ENCODE measurements at places on chromosomes 3 and 15.
A peak's percentile ranks its signal among the peaks of the same experiment; 100 is the strongest.

GRCh38 chr15:34122771-34123183, 20.9 kb downstream of the PGBD4 start:
- DNase-seq: no peak

DNA sequence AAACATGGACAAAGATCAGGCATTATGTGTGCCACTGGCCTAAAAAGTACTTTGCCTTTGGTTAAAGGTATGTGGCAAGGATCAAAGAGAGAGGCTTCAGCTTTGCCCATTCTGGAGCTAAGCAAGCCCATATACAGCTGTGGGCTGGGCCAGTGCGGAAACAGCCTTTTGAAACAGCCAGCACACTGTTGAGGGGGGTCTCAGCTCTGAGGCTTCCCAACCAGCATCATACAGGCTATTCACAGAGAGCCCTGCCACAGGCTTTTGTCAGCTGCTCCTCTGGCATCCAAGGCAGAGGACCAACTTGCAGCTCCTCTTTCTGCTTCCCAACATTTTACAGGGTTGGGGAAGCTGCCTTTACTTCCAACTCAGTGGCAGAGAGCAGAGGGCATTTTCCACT, 63.2 kb upstream of the FOXB1 start:
- DNase-seq: no peak

GRCh38 chr3:136624371-136624770, 127.8 kb downstream of the STAG1 start:
- DNase-seq: no peak

DNA sequence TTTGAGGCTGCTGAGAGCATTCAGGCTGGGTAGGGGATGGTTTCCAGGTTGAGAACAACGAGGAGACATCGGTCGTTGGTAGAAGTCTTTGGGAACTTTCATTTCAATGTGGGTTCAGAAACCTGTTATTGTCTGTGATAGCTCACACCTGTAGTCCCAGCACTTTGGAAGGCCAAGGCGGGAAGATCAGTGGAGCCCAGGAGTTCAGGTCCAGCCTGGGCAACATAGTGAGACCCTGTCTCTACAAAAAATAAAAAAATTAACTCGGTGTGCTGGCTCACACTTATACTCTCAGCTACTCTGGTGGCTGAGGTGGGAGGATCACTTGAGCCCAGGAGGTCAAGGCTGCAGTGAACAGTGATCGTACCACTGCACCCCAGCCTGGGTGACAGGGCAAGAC, 988 bp upstream of the RNF168 start:
- DNase-seq: no peak

DNA sequence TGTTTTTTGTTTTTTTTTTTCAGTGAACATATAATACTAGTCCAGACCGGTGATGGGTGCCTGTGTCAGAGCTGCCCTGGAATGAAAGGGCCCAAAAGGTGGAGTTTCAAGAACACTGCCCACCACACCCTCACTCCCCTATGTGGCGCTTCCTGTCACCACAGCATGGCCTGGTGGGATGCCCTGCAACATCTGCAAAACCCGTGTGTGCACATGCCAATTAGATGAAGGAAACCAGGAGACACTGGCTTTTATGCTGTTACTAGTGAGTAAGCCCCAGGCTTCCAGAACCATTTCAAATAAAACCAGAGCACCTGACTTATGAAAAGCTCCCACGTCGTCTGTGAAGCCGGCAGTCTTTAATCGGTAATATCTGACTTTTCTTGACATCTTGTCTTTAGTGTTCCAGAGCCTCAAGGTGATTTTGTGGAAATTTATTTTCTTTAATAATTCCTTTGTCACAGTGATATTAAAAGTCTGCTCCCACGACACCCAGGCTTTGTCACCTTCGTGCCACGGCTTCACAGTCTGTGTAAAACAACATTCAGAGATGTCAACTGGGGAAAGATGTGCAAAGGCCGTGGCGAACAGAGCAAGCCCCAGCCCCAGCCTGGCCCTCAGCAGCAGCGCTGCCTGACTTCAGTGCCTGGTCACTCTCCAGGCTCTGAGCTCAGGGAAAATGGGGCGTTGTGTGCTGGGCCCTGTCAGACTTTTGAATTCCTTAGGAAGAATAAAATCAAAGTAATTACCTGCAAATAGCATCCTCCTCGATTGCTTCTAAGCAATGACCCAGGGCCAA, 6.4 kb downstream of the CFAP92 start:
- DNase-seq: no peak

DNA sequence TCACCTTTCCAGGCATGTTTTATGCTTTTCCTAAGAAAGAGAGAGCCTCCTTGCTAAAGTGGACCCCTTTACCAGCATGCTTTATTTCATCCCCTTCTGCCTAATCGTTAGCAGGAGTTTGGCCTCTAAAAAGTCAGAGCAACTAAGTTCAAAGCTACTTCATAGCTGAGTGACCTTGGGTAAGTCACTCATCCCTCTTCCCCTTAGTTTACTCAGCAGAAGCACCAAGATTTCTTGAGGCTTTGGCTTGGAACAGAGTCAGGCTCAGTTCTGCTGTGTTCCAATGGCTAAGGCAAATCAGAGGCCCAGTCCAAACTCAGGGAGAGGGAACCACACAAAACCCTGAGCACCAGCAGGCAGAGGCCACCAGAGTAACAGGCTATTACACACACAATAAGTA, 254.9 kb downstream of the TJP1 start:
- no peak for DNase-seq

DNA sequence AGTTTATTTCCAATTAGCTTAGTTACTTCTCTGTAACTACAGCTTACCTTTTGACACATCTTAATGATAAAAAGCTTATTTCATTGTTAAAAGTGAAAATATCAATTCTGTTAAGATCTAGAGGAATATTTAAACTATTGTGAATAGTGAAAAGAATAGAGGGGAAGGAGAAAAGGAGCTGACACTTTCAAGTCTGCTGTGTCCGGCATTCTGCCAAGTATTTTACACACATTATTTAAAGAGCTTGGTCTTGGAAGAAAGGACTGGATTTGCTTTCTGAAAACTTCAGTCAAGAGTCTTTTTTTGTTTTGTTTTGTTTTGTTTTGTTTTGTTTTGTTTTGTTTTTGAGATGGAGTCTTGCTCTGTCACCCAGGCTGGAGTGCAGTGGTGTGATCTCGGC, 34.8 kb downstream of the CCDC80 start:
- no peak for DNase-seq

DNA sequence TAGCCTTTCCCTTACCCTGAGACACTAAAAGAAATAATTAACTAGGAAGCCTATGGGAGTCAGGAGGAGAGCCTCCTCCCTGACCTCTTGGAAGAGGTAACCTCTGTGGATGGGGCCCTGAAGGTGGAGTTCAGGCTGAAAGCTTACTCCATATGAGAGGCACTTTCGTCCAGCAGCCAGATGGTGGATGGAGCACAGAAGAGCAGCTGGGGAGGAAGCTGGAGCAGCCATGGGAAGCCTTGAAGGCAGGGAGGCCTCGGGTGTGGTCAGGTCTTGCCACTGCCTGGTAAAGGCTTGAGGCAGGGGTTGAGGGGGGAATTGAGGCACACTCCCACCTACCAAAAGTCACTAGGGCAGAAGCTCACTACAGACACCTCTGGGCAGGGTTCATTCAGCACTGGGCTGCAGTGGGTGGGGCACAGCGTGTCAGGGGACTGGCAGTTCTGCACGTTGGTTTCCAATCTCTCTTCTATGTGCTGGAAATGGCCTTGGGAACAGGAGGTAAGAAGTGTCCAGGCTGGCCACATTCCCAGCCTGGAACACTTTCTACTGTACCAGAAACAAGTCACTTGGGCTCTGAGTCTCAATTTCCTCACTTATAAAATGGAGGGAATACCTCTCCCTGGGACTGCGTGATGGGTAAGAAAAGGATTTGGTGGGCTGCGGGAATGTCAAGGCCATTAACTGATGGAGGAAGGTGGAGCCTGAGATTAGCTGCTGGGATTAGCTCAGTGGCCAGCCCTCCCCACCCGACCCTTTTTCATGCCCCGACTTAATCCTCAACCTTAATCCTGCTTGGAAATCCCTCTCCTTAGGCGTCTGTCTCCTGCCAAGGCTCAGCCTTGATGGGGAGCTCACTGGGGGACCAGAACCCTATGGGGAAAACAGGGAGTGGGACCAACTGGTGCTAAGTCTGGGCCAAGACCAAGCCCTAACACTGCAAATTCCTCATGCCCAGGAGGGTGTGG, 5.4 kb downstream of the PCBP4 start:
- no peak for DNase-seq

DNA sequence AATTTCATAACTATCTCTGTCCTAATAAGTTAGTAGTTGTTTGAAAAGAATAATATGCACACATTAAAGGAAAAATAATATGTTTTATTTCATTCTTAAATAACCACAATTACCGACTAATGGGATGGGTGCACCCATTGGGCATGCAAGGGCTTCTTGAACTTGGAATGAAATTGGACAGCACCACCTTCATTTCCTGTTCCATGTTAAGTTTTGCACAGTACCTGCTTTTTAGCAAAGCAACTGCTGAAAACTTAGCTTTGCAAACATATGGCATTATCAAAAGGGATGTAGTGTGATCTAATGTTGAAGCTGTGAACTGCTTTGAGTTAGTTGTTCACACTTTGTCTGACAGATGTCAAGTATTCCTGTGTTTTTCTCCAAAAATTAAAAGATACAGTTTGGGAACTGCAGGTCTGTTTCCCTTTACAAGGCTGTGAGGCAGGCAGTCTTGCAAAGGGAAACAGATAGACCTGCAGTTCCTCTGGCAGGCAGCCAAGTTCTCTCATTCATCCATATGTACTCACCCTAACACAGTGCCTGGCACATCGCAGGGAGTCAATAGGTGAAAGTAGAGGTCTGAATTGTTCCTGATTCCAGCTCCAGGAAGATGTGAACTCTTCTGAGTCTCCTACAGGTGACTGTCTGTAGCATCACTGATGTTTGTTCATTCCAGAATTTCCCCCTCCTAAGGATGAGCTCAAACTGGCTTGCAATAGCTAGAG, 64.3 kb upstream of the GOLGA8B start:
- DNase-seq: no peak

DNA sequence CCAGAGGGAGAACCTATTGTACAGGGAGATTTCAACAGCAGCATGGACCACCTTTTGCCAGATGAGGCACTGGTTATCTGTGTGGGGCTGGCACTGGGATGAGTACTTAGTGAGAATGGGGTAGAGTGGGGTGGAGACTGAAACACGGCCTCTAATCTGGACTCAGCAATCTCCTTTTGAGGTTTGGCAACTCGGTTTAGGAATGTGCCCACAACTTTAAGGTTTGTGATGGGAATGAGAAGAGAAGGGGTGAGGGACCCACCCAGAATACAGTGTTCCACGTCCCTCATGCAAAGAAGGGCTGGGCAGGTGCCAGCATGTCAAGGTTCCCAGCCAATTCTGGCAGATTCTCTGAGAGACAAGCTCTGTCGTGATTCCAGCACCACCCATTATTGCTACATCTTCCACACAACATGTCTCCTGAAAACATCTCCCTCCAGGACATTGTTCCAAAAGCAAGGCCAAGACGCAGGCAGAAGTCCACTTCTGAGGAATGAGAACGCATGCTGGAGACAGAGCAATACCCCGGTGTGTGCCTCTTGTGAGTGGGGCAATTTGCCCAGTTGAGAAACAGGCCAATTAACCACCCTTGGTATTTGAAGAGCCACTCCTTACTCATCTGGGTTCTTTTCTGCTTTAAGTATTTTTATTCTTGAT, 37.5 kb upstream of the CCR4 start:
- DNase-seq: no peak

DNA sequence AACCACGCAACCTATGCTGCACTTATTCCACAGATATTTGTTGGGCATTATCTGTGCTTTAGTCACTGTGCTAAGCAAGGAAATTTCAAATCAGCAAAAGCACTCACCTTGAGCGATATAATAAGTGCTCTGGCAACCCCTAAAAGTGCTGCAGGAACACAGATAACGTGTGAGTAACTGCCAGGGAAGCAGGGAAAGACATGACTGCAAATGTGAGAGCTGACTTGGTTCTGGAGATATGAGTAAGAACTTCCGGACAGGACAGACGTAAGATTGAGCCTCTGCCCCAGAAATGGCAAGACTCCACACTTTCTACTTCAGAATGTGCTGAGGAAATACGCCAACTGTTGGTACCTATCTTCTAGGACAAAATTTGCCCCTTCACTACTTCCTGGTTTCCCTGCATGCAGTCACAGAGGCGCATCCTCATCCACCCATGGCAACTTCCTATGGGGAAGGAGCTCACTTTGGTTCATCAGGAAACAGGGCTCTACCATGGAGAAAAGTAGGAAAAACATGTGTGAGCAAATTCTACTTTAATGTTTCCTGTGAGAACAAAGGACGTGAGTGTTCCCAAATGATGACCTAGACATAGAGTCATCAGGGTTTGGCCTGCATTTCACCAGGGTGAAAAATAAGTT, 41.7 kb downstream of the AQP9 start:
- no peak for DNase-seq

GRCh38 chr3:12659316-12660015, 4.5 kb downstream of the RAF1 start:
- DNase-seq: no peak

DNA sequence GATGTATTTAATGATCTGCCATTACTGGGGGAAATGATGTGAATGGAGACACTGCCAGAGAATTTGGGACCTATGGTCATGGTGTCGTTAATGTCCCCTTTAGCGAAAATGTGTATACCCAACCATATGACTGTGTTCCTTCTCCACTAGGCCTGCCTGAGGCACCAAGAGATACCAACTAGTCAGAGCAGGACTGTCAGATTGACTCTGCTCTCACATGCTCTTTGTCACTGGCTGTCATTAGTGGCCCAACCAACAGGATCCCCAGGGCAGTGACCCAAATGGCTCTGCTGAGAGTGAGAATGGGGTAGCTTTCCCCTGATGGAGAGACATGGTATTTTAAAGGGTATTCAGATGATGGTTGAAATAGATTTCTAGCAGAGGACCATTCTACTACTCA, 2.8 kb downstream of the TAGLN3 start:
- DNase-seq: no peak

- DNase-seq: no peak
Measured at GRCh38 chr15:40525855-40526254, 39.0 kb downstream of the CCDC32 start.

GRCh38 chr3:178353006-178353694, 183.1 kb upstream of the KCNMB2 start:
- peak; percentile 9 for DNase-seq

- no peak for DNase-seq
Measured at GRCh38 chr3:114538211-114538610, 244.4 kb downstream of the TIGIT start.

DNA sequence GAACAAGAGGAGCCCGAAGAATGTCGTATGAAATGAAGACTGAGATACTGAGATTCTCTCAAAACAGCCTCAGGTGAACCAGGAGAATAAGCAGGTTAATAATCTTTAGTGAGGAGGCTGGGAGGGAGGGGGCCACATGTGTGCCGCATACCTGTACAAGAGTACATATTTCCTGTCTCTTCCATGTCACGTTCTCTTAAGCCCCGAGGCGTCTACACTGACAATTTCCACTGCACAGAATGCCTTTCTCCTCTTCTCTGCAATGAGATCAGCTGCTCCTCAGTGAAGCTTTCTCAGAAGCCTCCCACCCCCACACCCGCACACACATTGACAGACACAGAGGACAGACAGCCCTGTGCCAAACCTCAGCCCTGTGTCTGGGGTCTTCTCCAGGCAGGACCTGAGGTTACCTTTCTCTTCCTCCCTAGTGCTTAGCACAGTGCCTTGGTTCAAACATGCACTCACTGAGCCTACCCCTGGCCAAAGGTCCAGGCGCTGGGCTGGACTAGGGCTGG, 55.4 kb downstream of the PDZRN3 start:
- DNase-seq: no peak

GRCh38 chr15:101063212-101063611, 144.1 kb downstream of the LRRK1 start:
- DNase-seq: no peak
